Stimulated activated CD4-positive, alpha-beta T cell treated with anti-CD3 and anti-CD28 coated beads, Interleukin-15, amount 100 ng/mL, for 1 hour (primary cell): ENCODE measurements at places on chromosomes 13 and 19.

DNA sequence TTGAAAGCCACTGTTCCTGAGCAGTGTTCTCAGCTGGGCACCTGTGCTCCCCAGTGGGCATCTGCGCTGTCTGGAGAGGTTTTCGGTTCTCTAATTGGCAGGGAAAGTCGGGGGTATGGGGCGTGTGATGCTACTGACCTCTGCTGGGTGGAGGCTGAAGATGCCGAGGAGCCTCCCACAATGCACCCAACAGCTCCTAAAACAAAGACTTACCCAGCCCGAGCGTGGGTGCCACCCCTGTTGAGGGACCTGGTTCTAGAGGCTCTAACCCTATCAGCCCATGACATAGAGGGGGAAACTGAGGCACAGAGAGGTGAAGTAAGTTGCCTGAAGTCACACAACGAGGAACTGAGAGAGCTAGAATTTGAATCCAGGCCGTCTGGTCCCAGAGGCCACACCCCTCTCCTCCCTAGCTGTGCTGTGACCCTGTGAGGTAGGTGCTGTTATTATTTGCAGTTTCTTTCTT is 2.3 kb downstream of the SPACA4 start:
- peak; percentile 26 for DNase-seq

GRCh38 chr19:55640043-55640576 is 692 bp upstream of the ZNF580 start:
- DNase-seq = peak; percentile 58

GRCh38 chr13:58437427-58437826 is 805.9 kb downstream of the PCDH17 start:
- no peak for DNase-seq

DNA sequence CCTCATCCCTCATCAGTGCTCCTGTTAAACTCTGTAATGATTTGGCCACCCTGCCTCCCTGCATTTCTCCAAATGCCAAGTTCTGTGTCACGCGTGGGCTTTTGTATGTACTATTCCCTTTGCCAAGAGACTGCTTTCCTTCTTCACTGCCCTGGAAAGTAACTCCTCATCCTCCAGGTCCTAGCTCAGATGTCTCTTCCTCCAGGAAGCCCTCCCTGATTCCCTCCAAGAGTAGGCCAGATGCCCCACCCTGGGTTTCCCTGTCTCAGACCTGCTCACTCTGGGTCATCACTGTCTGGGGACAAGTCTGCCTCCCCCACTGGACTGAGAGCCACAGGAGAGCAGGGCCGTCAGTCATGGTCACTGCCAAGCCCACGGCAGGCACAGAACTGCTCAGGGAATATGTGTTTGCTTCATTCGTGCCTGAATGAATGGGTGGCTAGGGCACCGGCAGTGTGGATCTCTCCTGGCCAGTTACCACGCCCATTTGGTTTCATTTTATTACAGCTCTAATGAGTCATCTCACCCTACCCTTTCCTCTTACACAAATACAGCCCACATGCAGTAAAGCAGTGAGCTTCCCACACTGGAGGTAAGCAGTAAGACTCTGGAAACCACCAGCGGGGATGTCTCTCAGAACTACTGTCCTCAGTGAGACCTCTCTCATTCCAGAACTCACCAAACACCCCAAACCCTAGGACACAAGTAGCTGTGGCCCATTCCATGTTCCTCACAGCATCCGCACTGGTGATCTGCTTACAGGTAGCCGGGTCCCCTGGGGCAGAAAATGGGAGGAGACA is 12.1 kb upstream of the GPR4 start:
- no peak for DNase-seq

GRCh38 chr19:54905803-54906511 is at the start of gene NCR1:
NCR1 (plus strand) TSS chr19:54906148; CDS start chr19:54906188, 40 bp downstream.
- no peak for DNase-seq

DNA sequence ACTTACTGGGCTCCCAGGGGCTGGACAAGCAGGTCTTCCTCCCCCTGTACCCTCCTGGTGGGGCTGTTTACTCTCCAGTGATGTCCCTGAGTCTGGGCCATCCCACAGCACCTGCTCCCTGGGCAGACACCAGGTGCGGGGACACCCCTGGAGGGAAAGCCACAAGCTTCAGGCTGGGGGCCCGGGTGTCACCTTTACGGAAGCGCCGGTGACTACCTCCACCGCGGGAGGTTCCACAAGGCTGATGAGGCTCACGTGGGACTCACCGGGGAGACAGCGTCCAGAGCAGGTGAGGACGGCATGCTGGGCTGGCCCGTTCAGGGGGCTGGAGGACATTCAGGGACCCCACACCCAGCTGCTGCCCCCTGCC is 24.9 kb downstream of the NFILZ start:
- no peak for DNase-seq

DNA sequence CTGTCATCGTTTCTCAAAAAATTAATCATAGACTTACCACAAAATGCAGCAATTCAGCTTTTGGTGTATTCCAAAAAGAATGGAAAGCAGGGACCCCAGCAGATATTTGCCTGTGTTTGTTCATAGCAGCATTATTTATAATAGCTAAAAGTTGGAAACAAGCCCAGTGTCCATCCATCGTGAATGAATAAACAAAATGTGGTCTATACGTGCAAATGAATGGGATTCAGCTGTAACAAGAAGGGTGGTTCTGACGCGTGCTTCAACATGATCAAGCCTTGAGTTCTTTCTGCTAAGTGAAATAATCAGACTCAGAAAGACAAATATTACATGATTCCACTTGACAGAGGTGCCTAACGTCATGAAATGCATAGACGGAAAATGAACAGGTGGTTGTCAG is 36.4 kb downstream of the PSG11 start:
- no peak for DNase-seq

DNA sequence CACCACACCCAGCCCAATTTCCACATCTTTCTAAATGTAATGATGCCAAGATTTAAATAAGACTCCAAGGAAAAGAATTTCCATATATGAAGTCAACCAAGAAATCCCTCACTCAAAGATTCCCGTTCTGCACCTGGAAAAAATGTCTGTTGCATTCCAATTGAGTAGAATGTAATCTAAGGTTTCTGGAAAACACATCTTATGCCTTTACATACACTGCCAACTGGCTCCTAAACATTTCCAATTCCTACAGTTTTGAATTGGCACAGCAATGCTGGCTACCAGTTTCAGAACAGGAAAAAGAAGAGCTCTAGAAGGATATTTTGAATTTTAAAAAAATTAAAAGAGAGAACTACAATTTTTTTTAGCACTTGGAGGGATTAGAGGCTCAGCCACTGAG is 43.0 kb downstream of the COL4A2 start:
- no peak for DNase-seq
